HTR-8/SVneo (cell line): ENCODE measurements at places on chromosomes 2 and 18.

DNA sequence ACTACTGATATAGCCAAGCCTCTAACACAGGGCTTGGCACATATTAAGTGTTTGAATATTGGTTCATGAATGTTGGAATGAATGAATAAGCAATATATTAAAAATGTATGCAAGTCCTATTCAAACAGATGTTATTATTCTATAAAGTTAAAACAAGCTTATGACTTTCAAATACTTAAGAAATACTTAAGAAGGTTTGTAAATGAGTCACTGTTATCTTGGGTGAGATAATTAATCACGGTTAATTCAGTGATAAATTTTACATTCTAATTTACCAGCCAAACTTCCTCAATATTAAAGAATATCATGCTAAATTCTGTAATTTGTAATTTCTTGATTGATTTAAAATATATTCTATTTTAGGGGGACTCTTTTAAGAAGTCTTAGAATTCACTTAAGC, 74.8 kb downstream of the RBMS1 start:
- no peak for DNase-seq

GRCh38 chr18:2990956-2991640, 21.8 kb downstream of the LPIN2 start:
- DNase-seq, result no peak

DNA sequence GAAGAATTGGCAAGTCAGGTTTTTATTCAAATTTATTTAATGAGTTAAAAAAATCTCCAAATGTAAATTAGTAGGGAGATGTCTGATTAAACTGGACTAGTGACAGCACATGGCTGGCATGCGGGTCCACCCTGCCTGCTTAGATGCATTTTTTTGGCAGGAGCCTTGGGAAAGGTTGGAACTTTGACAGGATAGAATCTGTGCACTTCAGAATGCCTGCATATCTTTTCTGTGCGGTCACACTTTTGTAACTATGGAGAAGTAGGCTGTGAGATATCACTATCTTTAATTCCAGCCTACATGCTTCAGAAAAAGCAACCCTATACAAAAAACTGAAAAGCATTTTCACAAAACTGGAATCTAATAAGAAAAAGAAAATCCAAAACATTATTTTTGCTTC, 317.8 kb downstream of the MBD2 start:
- DNase-seq, result no peak

GRCh38 chr18:29217124-29217915, 1040.4 kb upstream of the CDH2 start:
- no peak for DNase-seq

GRCh38 chr2:11582862-11583752, 49.3 kb downstream of the GREB1 start:
- no peak for DNase-seq

- DNase-seq, result no peak
These were observed 26.5 kb downstream of the NFATC1 start for GRCh38 chr18:79422022-79422782.

DNA sequence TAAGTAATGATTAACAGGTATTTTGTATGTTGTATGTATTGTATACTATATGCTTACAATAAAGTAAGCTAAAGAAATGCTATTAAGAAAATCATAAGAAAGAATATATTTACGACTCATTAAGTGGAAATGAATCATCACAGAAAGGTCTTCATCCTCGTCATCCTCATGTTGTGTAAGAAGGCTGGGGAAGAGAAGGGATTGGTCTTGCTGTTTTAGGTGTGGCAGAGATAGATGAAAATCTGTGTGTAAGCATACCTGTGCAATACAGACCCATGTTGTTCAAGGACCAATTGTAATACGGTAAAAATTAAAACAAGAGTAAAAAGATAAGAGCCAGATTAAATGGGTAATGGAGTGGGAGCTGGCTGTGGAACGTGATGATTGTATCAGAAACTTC, 16.6 kb downstream of the SLC35F5 start:
- no peak for DNase-seq

- DNase-seq, result no peak
These were observed 19.5 kb downstream of the C2orf74 start for GRCh38 chr2:61181382-61182058.

- peak; percentile 53 for DNase-seq
These were observed 681 bp upstream of the ROCK2 start for GRCh38 chr2:11344956-11345677.

DNA sequence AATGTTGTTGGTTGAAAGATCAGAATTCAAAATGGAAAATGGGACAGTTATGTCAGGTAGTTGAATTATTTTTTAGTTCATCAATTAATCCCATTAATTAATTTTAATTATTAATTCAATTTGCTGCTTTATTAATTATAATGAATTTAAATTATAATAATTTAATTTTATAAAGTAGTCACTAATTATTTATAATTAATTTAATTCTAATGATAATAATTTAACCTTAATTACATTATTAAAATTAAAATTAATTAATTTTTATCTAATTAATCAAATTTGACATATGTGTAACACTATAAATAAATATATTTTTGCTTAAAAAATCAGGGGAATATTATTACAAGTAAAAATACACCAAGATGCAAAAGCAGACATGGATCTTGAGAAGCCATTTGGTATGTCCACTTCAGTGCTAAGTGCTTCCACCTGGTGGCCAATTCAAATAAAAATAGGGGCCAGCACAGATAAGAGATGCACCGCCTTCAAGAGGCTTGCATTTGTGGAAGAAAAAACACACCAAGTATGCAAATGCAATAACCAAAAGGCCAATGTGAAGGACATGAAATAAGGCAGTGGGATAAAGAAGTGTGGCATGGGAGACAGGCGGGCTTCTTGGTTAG, 73.2 kb downstream of the MBP start:
- peak; percentile 28 for DNase-seq

DNA sequence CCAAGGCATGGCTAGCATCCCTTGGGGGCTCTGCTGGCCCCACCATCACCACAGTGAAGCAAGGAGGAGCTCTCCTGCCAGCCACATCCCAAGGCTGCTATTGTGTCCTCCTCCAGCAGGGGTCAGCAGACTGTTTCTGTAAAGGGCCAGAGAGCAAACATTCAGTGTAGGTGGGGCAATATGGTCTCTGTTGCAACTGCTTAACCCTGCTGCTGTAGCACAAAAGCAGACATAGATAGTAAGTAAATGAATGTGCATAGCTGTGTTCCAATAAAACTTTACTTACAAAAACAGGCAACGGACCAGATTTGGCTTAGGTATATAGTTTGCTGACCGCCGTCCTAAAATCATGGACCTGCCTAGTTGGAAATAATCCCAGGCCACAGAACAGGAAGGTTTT, 36.4 kb upstream of the ZBTB7C start:
- DNase-seq, result peak; percentile 44

DNA sequence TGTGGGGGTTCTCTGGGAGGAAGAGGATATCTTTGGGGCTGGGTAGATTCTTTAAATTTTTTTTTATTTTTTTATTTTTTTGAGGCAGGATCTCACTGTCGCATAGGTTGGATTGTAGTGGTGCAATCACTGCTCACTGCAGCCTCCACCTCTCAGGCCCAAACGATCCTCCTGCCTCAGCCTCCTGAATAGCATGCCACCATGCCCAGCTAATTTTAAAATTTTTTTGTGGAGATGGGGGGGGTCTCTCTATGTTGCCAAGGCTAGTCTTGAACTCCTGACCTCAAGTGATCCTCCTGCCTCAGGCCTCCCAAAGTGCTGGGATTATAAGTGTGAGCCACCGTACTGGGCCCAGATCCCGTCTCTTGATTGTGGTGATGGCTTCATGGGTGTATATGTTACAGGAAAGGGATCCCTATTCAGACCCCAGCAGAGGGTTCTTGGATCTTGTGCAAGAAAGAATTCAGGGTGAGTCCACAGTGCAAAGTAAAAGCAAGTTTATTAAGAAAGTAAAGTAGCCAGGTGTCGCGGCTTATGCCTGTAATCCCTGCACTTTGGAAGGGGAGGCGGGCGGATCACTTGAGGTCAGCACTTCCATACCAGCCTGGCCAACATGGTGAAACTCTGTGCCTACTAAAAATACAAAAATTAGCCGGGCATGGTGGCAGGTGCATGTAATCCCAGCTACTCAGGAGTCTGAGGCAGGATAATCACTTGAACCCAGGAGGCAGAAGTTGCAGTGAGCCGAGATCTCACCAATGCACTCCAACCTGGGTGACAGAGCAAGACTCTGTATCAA, 2.0 kb upstream of the C2orf68 start:
- no peak for DNase-seq

DNA sequence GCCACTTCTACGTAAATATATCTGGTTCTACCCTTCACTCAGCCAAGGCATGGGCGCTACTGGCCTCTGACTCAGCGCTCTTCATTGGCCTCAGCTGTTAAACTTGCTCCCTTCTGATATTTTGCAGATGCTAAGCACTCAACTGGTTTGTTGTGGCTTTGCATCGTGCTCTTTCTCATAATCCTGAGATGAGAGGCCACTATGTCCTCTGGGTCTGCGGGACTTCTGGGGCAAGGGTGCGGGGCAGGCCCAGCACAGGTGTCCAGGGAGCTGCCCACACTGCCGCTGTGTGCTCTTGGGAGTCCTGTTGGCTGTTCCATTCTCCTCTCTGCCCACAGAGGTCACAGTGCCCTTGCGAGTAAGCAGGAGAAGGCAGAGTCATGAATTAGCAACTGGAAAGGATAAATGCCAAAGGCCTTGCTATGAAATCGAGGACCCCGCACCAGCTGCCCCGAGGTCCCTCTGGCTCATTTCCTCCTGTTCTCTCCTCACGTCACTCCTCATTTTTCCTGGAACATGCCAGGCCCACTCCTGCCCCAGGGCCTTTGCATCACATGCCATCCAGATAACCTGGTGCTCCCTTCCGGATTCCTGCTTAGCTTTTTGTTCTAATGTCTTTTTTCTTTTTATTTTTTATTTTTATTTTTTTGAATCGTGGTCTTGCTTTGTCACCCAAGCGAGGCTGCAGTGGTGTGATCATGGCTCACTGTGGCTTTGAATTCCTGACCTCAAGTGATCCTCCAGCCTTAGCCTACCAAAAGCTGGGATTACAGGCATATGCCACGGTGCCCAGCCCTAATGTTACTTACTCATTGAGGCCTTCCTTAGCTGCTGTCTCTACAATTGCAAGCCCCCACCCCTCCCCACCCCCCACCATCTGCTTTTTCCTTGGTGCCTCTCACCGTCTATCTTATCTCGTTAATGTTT, 34.9 kb upstream of the MAT2A start:
- DNase-seq, result no peak

DNA sequence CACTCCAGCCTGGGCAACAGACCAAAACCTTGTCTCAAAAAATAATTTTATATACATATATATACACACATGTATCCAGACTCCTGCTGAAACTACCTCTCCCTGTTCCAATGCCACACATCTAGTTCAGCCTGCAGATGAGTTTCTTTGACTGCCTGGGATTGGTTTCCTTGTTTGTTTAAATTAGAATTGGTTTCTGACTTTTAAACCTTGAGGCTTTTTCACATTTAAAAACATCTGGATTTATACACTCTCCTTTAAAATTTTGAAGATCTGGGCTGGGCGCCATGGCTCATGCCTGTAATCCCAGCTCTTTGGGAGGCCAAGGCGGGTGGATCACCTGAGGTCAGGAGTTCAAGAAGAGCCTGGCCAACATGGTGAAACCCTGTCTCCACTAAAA, 21.8 kb upstream of the CXCR1 start:
- DNase-seq, result no peak

- DNase-seq, result no peak
These were observed 628.1 kb downstream of the BCL11A start for GRCh38 chr2:59925321-59925720.

DNA sequence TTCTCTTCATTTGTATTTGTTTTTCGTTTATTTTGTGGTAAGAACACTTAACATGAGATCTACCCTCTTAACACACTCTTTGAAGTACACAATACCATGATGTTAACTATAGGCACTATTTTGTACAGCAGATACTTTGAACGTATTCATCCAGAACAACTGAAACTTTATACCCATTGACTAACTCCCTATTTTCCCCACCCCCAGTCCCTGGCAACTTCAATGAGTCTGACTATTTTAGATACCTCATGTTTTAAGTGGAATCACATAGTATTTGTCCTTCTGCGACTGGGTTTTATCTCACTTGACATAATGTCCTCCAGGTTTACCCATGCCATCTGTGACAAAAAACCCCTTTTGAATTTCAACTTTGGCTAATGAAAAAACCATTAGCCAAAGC, 356.3 kb upstream of the CDH20 start:
- DNase-seq, result no peak

- DNase-seq, result no peak
These were observed 103.9 kb downstream of the PMAIP1 start for GRCh38 chr18:60003610-60004185.

DNA sequence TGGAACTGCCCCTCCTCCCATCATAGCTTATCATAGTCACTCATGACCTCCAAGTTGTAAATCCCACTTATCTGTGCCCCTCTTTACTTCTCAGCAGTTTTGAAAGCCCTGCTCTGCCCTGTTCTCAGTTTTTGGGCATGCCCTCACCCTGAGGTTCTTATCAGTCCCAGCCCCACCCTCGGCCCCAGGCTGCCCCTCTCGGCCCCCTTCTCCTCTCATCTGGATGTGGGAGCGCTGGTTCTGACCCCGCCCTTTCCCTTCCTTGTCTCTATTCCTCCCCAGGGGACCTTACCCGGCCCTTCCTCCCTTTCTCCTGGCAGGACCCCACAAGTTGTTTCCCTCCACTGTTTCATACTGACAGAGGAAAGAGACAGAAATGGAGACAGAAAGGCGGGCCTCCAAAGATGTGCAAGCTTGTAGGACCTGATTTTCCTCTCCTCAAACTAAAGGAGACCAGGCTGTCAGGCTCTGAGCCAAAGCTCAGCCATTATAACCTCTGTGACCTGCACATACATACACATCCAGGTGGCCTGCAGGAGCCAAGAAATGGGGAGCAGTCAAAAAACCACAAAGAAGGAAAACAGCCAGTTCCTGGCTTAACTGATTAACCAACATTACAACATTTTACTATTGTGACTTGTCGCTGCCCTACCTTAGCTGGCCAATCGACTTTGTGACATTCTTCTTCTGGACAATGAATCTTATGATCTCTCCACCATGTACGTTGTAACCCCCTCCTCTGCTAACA, 171.0 kb upstream of the HS6ST1 start:
- no peak for DNase-seq

DNA sequence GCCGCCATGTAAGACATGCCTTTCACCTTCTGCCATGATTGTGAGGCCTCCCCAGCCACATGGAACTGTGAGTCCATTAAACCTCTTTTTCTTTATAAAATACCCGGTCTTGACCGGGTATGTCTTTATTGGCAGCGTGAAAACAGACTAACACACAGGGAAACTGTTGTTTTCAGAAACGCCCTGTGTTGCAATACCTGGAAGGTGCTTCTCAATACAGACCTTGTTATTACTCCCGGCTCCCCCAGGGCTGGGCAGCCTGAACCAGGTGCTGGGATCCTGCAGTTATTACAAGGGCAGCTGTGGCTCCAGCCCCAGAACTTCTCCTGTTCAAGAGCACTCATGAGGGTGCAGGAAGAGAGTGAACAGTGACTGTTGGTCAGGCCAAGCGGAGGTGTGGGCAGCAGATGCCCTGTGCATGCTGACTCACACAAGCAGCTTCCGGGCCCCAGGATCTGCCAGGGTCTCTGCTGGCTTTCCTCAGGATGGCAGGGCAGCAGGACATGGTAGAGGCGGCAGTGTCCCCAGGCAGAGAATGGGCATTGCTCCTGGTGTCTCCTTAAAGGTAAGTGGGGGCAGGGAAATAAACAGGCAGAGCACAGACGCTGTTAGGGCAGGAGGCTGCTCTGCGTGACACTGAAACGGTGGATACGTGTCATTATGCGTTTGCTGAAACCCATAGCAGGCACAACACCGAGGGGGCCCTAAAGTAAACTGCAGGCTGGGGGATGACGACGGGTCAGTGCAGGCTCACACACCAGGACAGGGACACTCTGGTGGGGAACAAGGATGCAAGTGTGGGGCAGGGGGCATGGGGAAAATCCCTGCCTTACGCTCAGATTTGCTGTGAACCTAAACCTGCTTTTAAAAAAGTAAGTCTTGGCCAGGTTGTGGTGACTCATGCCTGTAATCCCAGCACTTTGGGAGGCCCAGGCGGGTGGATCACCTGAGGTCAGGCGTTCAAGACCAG, 89.1 kb downstream of the NDUFA10 start:
- DNase-seq, result no peak
